GM23248 (cell line): ENCODE measurements at places on chromosomes 3 and 15.

- DNase-seq, result peak; percentile 24
Measured at GRCh38 chr3:115885621-115886020, 262.3 kb downstream of the GAP43 start.

- no peak for DNase-seq
Measured at GRCh38 chr15:85336880-85337279, 43.5 kb upstream of the AKAP13 start.

GRCh38 chr3:6962801-6963200 lies 101.9 kb downstream of the GRM7 start:
- DNase-seq, result no peak

DNA sequence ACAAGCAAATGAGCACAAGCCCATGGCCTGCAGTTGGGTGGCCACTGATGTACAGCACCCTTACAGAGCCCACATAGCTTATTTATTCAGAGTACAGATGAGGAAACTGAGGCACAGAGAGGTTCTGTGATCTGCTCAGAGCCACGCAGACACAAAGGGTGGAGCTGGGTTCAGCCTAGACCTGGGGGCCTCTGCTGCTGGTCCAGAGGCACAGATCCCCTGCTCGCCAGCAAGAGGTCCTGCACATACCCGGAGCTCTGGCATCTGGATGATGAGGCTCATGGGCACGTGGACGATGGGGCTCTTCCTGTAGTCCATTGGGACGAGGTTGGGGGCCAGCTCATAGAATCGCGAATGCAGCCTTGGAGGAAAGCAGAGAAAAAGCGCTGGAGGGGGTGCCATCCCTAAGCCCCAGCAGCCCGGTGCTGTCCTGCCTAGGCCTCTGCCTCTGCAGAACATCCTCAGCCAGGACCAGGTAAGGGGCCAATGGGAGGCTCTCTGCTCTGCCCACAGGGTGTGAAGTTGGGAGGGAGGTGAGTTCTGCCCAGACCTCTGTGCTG lies 18.6 kb downstream of the SH2D7 start:
- DNase-seq, result no peak

DNA sequence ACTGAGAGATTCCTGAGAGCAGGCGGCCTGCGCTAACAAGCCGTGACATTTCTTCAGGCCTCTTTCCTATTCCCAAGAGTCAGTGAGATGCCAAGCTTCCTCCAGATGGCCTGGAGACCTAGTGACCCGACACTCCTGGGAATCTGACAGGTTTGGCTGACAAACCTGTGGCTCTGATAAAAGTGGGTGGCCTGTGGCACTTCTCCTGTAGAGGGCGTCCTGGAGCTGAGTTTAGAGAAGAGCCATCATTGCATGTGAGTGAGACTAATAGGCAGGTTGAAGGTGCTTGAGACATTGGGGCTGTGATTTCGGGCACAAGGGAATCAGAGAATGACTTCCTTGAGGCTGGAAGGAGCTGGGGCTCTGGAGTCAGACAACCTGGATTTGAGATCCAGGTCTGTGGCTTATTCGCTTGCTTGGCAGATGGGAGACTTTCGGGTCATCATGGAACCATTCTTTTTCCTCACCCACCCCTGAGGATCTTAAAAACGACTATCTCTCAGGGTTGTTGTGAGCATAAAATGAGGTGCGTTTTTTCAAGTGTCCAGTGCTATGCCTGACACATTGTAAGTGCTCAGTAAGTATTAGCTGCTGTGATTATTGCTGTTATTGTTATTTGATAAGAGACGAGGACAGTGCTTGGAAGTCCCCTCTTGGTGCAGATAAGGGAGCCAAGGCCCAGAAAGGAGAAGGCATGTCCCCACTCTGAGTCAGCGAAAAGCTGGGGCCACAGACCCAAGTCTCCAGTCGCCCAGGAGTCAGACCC lies 77.2 kb downstream of the SCN10A start:
- DNase-seq, result peak; percentile 62

GRCh38 chr3:147046916-147047315 lies 359.4 kb downstream of the ZIC4 start:
- DNase-seq, result no peak

- peak; percentile 14 for DNase-seq
Measured at GRCh38 chr15:76905855-76906254, 715 bp upstream of the SCAPER start.

DNA sequence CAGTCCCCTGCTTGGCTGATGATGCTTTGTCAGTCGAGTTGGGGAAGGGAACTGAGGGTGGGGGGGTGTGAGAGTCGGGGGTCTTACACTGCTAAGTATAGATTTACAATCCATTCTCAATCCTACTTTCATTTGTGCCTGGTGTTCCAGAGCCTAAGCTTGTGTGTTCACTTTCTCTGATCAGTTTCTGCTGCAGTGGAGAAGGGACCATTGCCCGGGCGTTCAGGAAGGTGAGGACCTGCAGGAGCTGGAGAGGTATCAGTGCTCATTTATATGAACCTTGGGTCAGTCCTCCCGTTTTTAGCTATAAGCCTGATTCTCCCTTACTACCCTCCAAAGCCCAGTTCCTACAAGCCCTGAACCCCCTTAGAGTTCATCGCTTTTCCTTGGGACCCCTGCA lies 41.0 kb upstream of the TRAK1 start:
- DNase-seq, result no peak

DNA sequence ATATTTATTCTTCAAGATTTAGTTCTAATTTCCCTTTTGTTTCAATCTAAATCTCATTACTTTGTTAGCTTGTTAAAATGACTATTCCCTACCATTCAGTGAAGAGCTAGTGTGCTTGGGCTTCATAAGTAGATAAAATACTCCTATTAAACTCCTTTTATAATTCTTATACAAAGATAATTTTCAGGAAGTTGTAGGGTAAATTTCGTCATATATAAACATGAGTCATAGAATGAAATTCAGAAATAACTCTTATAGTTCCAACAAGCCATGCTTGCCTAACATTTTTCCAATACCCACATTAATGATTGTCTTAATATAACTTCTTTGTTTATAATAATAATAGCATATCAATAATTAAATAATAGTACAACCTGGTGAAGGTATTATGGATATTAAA lies 407.3 kb downstream of the NAALADL2 start:
- DNase-seq, result peak; percentile 57

GRCh38 chr3:196175722-196176121 lies 35.5 kb downstream of the ZDHHC19 start:
- no peak for DNase-seq

GRCh38 chr15:63080634-63081250 lies 38.2 kb downstream of the TPM1 start:
- DNase-seq, result peak; percentile 29

GRCh38 chr3:52283306-52283705 lies 4.3 kb upstream of the GLYCTK start:
- no peak for DNase-seq

DNA sequence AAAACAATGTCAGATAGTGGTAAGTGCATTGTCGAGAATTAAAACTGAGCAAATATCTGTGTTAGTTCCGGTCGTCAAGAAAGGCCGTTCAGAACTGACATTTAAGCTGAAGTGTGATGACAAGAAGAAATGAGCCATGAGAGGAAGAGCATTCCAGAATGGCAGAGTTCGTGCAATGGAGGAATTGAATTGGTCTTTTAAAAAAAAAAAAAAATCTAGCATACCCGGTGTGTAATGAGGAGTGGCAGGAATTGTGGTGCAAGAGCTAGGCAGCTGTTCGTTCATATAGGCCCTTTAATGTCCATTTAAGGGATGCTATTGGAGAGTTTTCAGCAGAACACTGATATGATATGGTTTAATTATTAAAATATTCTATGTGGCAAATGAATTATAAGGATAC lies 2.6 kb upstream of the GBE1 start:
- no peak for DNase-seq

DNA sequence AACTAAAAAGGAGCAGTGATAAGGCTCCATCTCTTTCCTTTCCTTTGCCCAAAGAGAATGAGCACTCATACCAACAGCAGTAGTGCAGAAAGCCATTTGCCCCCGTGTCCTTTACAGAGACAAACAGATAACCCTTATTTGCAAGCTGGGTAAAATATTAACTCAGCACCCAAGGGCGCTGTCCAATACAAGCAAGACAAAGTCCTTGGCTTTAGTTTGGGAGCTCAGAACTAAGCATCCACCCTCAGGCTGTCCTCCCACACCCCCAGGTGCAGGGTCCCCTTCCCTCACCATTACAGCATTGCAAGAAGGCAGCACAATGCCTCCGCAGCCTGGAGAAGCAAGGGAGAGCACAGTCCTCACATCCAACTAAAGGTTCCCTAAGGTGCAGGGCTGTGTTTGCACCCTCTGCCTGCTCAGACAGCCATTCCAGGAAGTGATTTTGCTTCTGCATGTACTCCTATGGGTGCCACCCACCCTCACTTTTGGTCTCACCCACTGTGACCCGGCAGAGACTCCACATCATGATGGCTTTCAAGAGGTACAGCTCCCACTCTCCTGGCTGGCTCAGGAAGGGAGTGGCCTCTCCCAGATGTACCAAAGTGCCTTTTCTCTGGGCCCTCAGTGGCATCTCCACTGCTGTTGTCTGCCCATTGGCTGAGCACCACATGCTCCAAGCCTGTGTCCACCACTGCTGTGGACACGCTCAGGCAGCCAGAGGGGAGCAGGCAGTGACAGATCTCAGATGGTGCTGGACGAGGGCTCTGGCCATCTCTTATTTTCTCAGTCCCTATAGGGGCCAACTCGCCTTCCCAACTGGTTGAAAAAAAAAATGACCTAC lies 34.1 kb upstream of the HES1 start:
- no peak for DNase-seq

DNA sequence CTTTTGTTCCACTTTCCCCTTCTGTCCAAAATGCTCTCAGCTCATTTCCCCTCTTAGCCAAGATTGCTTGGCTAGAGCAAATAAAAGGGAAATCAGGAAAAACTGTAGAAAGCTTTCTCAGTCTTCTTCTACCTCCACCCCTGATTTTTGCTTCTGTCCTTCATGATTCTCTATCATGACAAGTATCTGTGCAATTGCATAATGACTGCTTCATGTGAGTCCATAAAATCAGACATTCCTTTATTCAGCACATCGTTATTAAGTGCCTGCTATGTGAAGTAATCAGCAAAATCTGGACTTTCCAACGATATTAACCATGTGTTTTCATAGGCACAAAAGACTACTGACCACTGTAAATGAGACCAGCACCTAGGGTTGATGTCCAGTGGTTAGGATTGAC lies 321.5 kb upstream of the CBLB start:
- no peak for DNase-seq
